ENCODE measurements at places on chromosomes 5 and 9.

GRCh38 chr9:135888766-135889394 lies 18.5 kb downstream of the CAMSAP1 start:
- DNase-seq, result no peak

GRCh38 chr5:159050316-159051143 lies 49.2 kb downstream of the EBF1 start:
- DNase-seq, result no peak

GRCh38 chr9:17005056-17005823 lies 129.6 kb upstream of the CNTLN start:
- DNase-seq, result no peak

- DNase-seq, result peak; percentile 2
Observed at GRCh38 chr5:26940994-26941393, 97.4 kb downstream of the CDH9 start.

- no peak for DNase-seq
Observed at GRCh38 chr5:68628082-68628814, 412.7 kb downstream of the PIK3R1 start.

GRCh38 chr5:137263371-137264005 lies 235.6 kb downstream of the SPOCK1 start:
- no peak for DNase-seq

DNA sequence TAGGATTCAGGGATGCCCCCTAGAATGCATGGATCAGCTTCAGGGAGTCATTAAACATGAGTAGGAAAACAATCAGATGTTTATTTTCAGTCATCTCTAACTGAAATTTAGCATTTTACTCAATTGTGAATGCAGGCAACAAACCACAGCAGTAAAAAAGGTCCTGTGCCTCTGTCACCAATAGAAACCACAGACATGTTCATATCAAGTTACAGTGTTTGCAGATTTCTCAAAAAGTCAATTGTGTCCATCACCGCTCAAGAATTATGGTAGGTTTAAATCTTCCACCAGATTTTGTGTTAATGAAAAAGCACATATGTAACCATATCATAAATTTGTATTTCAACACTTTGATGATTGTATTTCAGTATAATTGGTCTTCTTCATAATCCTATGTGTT lies 68.4 kb upstream of the SLC1A1 start:
- no peak for DNase-seq

All from brain (organoid and tissue), 16 donors.